ENCODE measurements at places on chromosomes 2 and 18.
A peak's percentile ranks its signal among the peaks of the same experiment; 100 is the strongest.

DNA sequence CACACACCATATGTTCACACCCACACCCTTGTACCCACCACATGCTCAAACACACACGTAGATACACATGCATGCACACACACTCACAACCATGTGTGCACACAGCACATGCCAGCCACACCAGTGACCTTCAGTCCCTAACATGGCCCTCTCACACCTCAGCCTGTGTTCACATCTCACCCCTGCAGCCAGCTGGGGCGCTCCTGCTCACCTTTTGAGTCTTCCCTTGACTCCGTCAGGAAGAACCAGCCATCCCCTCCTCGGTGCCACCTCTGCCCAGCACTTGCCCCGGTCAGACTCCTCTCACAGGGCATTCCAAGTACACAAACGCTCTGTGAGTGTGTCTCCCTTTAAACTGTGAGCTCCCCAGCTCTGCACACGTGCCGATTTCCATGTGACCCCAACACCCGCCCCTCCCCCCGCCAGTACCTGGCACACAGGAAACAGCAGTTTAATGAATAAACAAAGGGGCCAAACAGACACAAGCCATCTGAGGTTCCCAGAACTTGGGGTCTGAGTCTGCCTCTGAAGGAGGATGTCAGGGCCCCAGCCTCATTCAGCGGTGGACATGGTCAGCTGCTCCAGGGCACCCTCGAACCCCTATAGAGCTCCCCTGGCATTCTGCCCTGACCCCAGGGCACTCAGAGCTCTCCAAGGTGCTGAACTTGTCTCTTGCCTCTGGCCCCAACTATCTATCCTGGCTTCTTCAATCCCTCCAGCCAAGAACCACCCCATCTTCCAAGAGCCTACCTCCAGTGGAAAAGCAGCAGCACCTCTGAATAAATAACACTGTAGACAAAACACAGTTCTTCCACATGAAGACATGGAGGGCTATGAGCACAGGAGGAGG lies 252.9 kb downstream of the ATAD2B start:
- DNase-seq: no peak

DNA sequence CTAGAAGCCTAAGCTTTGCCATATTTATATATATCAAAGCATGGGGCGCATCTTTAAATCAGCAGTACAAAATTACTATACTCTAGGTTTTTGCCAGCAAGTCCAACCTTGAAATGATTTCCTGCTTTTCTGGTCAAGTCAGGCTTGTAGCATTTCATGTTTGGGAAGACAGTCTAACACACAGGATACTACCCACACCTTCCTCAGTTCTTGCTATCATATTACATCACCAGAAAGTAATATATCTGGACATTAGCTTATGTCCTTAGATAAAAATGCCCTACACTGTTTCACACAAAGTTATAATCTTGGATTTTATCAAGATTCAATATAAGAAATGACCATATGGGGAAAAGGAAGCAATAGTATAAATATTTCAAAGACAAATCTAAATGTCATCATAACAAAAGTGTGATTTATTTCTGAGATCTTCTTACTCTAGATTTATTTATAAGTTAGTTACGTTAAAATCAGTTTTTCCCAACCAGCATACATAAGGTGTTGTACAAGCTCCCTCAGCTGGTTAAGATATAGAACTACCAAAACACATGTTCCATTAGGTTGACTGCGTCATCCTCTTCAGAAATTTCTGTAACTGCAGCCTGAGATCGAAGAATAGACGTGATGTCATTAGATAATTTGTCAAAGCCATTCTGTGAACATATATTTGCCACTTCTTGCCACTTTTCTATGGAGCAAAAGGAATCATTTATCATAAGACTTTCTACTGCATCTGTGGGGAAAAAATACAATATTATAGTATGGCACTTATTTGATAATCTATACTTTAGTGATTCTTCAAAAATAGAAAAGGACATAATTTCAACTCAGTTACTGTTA lies 56.6 kb downstream of the CLHC1 start:
- DNase-seq: no peak

DNA sequence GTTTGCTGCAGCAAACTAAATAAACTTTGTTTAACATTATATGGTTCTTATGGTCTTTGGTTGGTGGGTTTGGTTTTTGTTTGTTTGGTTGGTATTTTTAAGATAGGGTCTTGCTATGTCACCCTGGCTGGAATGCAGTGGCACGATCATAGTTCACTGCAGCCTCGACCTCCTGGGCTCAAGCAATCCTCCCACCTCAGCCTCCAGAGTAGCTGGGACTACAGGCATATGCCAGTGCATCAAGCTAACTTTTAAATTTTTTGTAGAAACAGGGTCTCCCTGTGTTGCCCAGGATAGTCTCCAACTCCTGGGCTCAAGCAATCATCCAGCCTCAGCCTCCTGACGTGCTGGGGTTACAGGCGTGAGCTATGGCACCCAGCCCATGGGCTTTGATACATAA lies 7.1 kb upstream of the RPRD1A start:
- no peak for DNase-seq

DNA sequence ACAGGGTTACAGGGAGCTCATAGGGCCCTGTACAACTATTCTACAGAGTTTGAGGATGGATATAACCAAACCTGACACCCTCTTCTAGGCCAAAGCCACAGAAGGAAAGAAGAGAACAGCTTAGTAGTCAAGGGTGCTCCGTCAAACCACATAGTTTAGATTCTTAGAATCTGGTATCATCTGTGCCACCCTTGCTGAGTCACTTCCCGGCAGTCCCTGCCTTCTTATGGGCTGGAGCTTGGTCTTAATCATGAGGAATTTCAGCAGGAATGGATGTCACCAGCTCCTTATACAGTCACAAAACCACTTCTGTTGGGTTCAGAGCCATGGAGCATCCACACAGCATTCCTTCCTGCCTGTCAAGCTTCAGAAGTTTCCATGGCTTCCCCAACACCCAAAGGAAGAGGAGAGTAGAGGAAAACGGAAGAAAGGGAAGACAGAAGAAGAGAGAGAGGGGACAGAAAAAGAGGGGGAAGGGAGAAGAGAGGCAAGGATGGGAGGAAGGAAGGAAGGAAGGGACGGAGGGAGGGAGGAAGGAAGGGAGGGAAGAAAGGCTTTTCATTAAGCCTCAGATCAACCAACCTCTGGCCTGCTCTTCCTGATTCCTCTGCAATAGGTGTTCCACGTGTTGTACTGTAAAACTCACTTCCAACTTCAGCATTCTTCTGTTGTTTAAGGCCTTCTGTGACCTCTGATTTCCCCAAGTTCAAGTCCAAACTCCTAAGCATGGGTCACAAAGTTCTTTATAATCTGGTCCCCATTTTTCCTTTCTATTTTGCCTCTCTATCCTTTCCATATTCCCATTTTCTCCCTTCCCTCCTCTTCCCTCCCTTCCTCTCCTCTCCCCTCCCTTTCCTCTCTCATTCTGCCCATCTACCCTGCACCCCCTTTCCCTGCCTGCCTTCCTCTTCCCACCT lies 246.1 kb upstream of the TNP1 start:
- no peak for DNase-seq

- DNase-seq: peak; percentile 57
These were observed at the start of gene WNT10A for GRCh38 chr2:218880102-218880858. WNT10A (plus strand) TSS chr2:218880852; CDS start chr2:218880996, 144 bp downstream.

- DNase-seq: no peak
These were observed 49.7 kb upstream of the VWC2L start for GRCh38 chr2:214361116-214361515.

DNA sequence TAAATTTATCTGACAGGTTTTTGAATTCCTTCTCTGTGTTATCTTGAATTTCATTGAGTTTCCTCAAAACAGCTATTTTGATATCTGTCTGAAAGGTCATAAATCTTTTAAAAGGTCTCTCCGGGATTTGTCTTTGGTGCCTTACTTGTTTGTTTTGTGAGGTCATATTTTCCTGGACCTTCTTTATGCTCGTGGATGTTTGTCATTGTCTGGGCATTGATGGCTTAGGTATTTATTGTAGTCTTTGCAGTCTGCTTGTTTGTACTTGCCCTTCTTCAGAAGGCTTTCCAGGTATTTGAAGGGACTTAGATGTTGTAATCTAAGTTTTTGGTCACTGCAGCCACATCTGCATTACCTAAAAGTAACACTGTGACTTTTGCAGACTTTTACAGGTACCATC lies 355.2 kb downstream of the PARD3B start:
- DNase-seq: no peak

DNA sequence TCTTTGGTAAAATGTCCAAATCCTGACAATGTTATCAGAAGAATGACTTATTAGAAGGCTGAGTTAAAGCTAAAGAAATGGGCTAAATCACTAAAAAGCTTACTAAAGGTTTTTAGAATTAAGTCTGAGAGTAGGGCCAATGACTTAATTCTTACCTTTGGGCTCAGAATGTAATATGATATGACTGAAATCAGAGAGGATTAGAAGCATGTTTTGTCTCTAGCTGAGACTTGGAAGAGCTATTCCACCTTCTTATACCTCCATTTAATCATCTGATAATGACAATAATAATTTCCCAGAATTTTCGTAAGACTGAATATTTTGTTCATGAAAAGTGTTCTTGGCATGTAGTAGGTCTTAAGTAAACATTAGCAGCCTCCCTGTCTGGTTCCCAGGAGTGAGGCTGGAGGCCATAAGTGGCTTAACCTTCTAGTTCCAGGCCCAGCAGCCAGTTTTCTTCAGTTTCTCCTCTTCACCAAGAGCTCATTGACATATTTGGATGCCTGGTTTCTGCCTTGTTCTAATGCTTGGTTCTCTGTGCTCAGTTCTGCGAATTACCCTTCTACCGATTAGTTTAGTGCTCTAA lies 25.5 kb upstream of the E2F6 start:
- DNase-seq: no peak
